Stimulated activated CD4-positive, alpha-beta T cell treated with anti-CD3 and anti-CD28 coated beads, TNF-alpha, amount 100 ng/mL, for 4 hours (primary cell): ENCODE measurements at places on chromosomes 6 and 20.

DNA sequence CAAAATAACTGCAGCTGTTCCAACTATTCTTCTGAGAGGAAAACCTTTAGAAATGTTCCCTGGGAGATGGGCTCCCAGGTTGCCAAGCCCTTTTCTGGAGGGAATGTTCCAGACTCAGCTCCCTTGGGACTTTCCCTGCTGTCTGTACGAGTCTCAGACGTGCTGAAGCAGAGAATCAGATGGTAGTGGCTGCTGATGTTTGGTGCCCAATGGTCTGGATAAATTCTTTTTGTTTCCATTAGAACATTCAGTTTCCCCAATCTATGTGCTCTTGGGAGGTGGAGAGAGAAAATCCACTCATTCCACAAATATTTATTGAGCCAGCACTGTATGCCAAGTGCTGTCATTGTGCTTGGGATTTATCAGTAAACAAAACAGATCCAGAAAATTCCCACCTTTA is 40.0 kb downstream of the SNHG17 start:
- DNase-seq = no peak

DNA sequence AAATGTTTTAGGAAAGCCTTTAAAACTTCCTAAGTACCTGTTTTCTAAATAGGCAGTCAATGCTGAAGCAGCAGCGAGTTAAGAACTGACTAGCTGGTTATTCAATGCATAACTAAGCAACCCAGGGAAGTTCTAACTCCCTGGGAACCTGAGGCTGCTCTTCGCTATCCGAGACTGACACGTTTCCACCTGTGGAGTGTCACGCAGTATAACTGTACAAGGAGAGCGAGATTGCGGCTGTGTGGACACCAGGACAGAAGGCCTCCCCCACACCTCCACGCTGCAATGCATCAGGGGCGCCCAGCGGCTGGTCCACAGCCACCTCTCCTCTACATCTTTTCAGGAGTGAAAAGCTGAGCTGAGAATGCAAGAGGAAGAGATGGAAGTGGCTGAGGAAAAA is 8.0 kb downstream of the PXDC1 start:
- no peak for DNase-seq

GRCh38 chr6:160273196-160273595 is 14.6 kb upstream of the SLC22A2 start:
- no peak for DNase-seq

GRCh38 chr6:82980086-82980485 is 85.6 kb downstream of the UBE3D start:
- DNase-seq = no peak

GRCh38 chr6:37624606-37625574 is 72.8 kb downstream of the MDGA1 start:
- DNase-seq = no peak

DNA sequence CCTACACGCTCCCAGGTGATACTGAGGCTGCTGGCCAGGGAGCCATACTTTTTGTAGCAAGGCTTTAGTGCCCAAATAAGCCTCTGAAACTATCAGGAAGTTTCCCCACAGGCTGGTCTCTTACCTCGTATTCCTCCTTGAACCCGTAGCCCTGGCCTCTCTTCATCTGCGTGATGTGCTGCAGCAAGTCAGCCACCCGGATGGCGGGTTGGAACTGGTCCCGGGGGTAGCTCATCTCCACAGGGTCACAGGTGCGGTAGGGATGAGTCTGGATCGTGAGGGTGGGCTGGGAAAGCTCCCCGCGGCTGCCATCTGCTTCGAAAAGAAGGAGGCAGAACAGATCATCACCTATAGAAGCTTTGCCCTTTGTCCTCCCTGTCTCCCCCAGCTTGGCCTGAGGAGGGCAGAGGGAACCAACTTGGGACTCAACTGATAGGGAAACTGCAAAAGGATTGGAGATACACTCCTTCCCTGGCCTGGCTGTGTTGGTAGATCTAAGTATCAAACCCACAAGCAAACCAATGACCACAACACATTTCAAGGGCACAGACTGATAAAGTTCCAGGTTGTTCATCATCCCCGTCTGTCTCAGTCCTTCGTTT is 543.2 kb upstream of the CHD6 start:
- no peak for DNase-seq

DNA sequence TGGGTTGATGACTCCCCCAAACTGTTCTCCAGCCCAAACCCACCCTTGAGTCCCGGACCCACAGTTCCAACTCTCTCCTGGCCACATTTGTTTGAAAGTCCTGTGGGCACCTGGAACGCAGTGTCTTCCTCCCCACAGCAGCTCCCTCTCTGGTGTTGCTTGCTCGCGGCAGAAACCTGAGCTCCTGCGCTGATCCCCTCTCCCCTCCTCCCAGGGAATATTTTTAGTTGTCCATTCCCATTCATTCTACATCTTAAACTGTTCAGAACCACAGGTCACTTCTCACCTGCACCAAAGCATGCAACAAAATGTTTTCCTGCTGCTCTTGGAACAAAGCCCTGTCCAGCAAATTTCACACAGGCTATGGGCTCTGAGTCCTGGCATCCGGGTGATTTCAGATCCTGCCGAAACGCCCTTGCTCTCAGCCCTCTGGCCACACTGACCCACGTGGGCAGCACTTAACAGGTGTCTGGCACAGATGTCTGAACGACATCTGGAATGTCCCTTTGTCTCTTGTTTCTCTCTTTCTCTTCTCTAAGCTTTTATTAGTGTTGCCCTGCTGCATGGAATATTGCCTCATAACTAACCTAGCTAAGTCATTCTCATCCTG is 27.0 kb upstream of the PMEPA1 start:
- DNase-seq = no peak

- DNase-seq = no peak
Observed at GRCh38 chr6:128570680-128571063, 50.3 kb upstream of the PTPRK start.
